ENCODE measurements at places on chromosomes 7 and 10. TPM values are rescaled to one million over a fixed set of nuclear protein-coding genes. Genes with fewer than 3 reads are reported as not detected.

DNA sequence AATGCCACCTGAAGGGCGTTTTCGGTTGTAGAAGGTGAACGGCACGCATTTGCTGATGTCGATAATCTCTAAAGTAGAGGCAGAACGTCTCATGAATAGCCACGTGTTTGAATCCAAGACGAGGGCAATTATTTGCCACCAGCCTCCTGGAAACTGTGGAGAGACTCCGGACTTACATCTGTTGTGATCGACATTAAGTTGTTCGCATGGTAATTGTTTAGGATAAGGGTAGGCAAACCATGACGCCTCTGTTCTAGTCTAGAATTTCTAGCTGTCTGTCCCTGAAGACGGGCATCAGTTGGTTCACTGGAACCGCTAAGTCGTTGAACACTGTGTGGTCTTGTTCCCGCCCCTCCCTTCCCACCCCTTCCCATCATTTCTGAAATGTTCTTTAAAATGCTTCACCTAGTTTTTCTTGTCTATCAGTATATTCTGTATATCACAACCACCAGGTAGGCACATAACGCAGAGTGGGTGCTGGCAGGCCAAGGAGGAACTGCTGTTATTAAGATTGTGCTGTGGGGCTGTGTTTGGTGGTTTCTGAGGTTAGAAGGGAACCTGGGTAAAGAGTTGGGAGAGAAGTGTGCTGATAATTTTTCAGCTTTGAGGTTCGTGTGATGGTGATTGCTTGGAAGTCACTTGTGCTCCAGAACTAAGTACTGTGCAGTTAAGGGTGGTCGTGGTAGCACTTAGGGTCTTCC lies 1.2 kb downstream of the UBE3C start:
- H3K36me3 ChIP-seq = peaks cover 9% of the 10 kb centered on the region
- H3K27ac ChIP-seq = peak overlapping the region; percentile 82
- no peaks in the 10 kb centered on the region for H3K27me3 ChIP-seq
- DNase-seq = peak; percentile 9
- peaks cover 8% of the 10 kb centered on the region for H3K4me1 ChIP-seq

- H3K4me3 ChIP-seq = no peak within 1 kb of the TSS
- H3K36me3 ChIP-seq = no peaks in the 10 kb centered on the region
- no peaks in the 10 kb centered on the region for H3K27me3 ChIP-seq
- DNase-seq = peak; percentile 4
- no peaks in the 10 kb centered on the region for H3K4me1 ChIP-seq
Measured at GRCh38 chr7:31687024-31687748, at the start of gene PPP1R17. Gene PPP1R17 (plus strand): TSS chr7:31687215. CDS start chr7:31692442, 5,227 bp downstream.

- no peaks in the 10 kb centered on the region for H3K27me3 ChIP-seq
- H3K4me3 ChIP-seq = no peak overlapping the region
- no peak overlapping the region for H3K27ac ChIP-seq
- no peaks in the 10 kb centered on the region for H3K36me3 ChIP-seq
- DNase-seq = no peak
- H3K4me1 ChIP-seq = no peaks in the 10 kb centered on the region
Measured at GRCh38 chr7:2192831-2193534, 39.8 kb downstream of the MAD1L1 start.

GRCh38 chr10:70715853-70716795 lies 43.8 kb downstream of the ADAMTS14 start:
- H3K27me3 ChIP-seq = no peaks in the 10 kb centered on the region
- DNase-seq = peak; percentile 39
- H3K4me1 ChIP-seq = peaks cover 6% of the 10 kb centered on the region
- H3K4me3 ChIP-seq = no peak overlapping the region
- H3K27ac ChIP-seq = no peak overlapping the region

DNA sequence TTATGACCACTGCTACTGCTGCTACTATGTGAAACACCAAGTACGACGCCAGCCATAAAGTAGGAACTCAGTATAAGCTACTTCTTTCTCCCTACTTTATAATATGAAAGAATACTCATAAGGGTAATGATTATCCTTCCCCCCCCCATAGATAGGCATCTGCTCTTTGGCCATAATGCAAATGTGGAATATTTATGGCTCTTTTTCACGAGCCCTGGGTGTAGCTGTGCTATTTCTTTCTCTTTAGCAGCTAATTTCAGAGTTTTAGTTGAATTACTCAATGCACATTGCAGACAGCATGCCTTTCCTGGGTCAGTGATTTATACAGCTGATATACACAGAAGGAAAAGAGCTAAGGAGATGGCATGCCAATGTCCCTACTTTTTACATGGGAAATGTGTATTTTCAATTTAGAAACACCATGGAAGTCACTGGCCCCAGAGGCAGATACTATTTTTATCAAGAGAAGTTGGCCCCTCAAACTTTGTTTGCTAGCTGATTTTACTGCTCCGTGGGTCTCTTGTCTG lies 234.1 kb upstream of the KIAA1217 start:
- no peak for DNase-seq
- H3K27me3 ChIP-seq = no peaks in the 10 kb centered on the region
- H3K36me3 ChIP-seq = no peaks in the 10 kb centered on the region
- no peak overlapping the region for H3K4me3 ChIP-seq

The OR13A1 gene
- not detected for total RNA-seq

The AKR1C8 gene
- total RNA-seq = not detected

The PHYH gene
- 31.5 TPM for total RNA-seq

The PLXDC2 gene
- total RNA-seq = 12.3 TPM

The SPDYE5 gene
- not detected for total RNA-seq

Measured in fibroblast of lung (primary cell).